ENCODE measurements at places on chromosomes 4 and X. TPM values are rescaled to one million over a fixed set of nuclear protein-coding genes. Genes with fewer than 3 reads are reported as not detected.

The ZXDA gene
- total RNA-seq: 7.5 TPM

GRCh38 chr4:152525878-152526277 lies 10.0 kb downstream of the FBXW7 start:
- H3K4me1 ChIP-seq: no peaks in the 10 kb centered on the region
- no peak overlapping the region for H3K27ac ChIP-seq
- no peaks in the 10 kb centered on the region for H3K27me3 ChIP-seq

DNA sequence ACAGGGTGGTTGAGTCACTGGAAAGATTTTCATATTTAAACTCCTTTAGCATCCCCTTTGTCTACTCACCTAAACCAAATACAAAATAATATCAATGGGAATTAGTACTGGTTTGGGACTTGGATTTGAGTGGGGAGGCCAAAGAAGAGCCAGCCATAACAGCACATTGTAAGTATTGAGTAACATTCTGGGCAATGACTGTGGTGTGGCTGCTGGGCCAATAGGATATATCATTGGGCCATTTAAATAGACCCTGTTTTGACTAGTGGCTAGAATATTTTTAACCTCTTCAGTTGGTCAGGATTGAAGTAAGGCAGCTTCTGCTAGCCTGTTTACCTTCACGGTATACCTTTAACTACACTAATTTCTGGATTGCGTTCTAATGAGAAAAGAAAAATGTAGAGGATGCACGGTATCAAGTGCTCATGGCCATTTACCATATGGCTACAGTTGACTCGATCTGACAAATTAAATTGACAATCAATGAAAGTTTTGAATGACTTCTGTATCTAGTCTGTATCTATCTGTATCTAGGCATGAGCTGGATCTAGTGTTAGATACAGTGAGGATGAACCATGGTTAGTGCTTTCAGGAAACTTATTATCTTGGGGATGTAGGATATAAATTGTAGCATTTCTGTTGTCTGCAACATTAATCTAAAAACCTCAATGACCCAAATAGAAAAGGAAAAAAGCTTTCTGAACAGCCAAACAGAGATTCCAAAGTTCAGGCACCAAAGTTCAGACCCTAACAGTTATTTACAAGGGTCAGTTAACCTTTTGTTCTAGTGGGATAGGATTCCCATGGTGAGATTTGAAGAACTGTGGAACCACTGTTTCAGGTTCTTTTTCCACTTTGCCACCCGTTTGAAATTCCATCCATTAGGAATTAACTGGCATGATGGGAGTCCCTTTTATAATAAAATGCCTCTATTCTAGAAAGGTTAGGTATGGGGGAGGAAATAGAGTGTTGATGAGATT lies 6.8 kb upstream of the ALB start:
- H3K27me3 ChIP-seq: no peaks in the 10 kb centered on the region
- H3K4me3 ChIP-seq: no peak overlapping the region
- H3K27ac ChIP-seq: no peak overlapping the region
- no peaks in the 10 kb centered on the region for H3K4me1 ChIP-seq
- DNase-seq: no peak

The SLC38A5 gene
- total RNA-seq: 12.1 TPM

The ODAPH gene
- not detected for total RNA-seq

DNA sequence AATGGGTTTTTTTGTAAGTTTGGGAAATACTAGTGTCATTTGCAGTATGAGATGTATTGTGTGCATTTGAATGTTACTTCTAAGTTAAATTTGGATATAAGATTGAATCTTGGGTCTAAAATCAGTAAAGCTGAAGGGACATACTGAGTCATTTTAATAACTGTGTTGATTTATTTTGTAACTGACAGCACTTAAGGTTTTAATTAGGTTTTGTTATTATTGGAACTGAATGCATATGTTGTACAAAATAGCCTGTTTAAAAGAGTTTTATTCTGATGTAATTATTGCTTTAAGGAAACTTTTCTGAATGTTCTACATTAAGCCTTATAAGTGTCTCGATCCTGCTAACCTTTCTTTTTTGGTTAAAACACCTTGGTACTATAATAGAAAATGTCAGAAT lies 396.6 kb downstream of the MAPK10 start:
- no peak overlapping the region for H3K4me3 ChIP-seq
- H3K27me3 ChIP-seq: no peaks in the 10 kb centered on the region
- H3K4me1 ChIP-seq: no peaks in the 10 kb centered on the region
- H3K36me3 ChIP-seq: no peaks in the 10 kb centered on the region
